ENCODE measurements at places on chromosomes 1 and 21.

DNA sequence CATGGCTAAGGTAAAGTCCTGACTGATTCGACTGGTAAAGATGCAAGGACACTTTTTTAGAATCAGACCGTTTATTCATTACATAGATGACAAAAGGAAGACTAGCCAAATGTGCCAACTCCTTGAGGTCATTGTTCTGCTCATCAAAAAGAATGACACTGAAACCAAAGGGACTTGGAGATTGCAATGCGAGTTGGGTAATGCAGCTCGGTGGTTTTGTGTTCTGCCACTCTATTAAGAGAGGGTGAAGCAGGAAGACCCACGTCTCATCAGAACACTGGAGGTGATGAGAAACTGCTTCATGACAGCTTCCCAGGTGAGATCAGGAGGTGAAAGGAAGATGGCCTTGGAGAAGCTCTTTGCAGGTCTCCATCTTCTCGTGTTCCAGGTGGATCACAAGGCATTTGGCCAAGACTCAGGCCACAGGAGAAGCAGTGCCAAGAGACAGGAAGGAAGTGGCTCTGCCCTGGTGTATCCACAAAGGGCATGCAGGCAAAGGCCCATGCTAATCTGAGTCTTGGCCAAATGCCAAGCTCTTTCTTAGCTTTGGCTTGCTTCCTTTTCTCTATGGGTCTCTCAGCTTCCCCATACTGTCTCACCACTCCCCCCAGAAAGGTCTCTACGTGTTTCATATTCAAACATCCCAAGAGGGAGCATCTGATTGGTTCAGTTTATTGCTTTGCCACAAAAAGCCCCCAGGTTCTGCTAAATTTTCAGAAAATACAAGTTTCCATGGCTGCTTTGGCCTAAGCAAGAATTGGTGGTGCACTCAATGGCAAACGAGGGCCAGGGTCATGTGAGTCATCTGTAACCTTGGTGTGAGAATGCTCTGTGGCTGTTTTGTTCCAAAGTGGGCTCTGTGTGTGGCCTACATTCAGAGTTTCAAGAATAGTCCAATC lies 5.7 kb upstream of the CCT8 start:
- DNase-seq: peak; percentile 54

DNA sequence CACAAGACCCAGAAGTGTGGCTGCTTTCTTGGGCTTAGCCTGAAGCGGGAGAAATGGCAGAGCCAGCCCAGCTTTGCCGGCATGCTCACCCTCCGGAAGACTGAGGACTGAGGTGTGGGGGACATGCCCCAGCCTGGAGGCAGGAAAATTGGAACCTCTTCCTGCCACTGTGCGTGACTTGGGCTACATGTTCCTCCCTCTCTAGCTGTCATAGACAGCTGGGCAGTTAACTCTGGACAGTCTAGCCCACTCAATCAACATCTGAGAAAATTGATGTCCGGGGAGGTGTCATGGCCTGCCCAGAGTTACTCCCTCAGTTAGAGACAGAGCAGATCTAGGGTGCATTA lies 59.7 kb downstream of the UBE2T start:
- DNase-seq: no peak

DNA sequence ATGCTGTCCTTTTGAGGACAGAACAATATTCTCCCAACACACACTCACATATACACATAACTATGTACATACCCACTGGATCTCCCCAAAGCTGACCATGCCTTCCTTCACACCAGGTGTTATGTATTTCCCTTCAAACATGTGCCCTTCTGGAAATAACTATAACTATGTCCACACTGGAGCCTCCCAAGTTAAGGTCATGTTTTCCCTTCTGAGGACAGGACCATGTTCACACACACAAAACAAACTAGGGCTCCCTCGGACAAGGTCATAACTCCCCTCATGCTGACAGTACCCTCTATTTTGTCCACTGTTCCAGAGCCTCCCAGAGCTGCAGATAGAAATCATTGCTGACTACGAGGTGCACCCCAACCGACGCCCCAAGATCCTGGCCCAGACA lies 7.8 kb downstream of the MMACHC start:
- DNase-seq: no peak

GRCh38 chr1:98045767-98046641 lies 125.2 kb upstream of the DPYD start:
- peak; percentile 35 for DNase-seq

- DNase-seq: peak; percentile 4
Measured at GRCh38 chr1:179831852-179832699, 45.5 kb downstream of the TOR1AIP2 start.

- DNase-seq: no peak
Measured at GRCh38 chr1:33443080-33443704, 12.3 kb upstream of the PHC2 start.

GRCh38 chr1:244187310-244187709 lies 136.2 kb downstream of the ZBTB18 start:
- no peak for DNase-seq

GRCh38 chr1:78553859-78554258 lies 63.1 kb downstream of the PTGFR start:
- no peak for DNase-seq

DNA sequence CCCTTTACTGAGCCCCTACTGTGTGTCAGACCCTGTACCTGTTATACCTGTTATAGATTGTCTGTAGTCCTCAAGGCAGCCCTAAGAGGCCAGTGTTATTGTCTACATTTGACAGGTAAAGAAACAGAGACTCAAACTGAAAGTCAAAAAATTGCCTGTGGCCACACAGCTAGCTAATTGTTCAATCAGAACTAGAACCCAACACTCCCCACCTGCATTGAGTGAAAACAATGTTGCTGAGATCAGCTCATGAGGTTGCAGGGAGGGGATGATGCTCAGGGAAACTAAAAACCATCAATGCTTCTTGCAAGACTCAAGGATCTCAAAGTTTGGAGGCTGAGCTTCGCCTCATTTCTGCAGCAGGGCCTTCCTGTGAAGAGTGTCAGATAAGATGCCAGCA lies 109.5 kb upstream of the LMO4 start:
- peak; percentile 17 for DNase-seq

DNA sequence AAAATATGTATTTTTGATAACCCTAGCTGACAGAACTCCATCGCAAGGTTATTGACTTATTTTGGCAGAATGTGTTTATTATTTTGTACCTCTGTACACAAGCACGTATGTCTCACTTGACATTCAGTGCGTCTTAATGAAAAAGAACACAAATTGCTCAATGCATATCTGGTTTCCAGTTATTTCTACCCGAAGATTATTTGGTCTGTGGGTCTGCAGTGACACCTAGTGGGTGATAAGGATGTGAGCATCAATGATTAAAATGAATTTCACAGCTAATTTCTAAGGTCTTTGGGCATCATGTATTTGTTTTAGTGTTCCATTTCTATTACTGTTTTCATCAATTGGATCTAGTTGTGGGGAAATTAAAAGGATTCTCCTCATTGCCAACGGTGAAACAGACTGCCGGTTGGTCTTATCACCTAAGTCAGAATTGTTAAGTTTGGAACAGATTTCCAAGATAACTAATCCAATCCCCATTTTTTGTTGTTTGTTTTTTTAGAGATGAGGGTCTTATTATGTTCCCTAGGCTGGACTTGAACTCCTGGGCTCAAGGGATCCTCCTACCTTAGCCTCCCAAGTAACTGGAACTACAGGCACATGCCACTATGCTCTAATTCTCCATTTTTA lies 13.9 kb downstream of the DDX20 start:
- DNase-seq: peak; percentile 60

DNA sequence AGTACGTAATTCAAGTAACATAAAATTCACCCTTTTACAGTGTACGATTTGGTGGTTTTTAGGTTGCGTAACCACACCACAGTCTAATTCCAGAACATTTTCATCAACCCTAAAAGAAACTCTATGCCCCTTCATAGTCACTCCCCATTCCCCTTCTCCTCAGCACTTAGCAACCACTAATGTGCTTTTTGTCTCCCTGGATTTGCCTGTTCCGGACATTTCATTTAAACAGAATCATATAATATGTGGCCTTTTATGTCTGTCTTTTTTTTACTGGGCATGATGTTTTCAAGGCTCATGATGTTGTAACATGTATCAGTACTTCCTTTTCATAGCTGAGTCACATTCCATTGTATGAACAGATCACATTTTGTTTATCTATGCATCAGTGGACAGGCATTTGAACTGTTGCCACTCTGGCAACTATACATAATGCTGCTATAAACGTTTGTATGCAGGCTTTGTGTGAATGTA lies 20.8 kb downstream of the OBSCN start:
- DNase-seq: no peak

DNA sequence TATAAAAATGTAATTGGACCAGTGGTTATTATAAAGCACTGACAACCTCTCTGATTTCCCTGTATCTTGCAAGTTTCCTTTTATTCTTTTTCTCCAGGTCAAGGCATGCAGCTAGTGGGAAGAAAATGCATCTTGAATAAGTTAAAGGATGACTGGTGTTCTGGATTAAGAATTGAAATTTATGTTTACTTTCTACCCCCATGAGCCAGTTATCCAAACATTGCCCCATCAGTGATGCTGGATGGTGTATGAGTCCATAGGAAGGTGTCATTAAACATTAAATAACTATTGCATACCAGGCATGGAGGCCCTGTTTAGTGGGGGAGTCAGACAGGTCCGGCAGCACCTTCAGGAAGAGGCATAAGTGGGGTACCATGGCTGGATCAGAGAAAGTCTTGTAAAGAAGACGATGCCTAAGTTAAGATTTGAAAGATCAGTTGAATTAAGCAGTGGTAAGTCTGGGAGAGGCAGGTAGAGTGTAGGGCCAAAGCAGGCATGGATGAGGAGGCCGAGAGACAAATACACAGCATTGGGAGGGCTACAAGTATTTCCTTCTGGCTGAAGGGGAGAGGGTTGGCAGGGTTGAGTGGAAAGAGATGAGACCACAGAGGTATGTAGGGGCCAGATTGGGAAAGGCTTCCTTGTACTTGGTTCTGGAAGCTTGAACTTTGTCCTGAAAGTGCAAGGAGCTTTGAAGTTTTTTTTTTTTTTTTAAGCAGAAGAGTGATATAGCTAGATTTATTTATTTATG lies 5.7 kb downstream of the SZRD1 start:
- DNase-seq: no peak
